Iris pigment epithelial cell (primary cell): ENCODE measurements at places on chromosomes 6 and 20.

DNA sequence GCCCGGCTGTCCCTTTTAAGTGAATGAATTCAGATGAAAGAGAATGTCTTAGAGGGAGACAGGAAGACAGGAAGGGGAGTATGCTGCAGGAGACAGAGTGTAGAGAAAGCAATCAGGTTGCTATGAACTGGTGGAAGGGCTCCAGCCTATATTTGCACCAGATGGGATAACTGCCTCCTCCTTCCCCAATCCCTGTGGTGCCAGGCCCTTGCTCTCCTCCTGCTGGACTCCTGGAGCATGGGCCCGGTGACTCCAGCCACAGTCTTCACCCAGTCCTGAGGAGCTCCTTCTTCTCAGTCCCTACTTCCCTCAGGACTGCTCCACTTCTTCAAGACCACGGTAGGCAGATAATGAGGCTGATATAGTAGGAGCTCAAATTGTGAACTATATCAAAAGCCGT, 91.8 kb downstream of the TMEM200A start:
- DNase-seq: no peak

GRCh38 chr6:123288649-123289048, 292.6 kb downstream of the CLVS2 start:
- no peak for DNase-seq

DNA sequence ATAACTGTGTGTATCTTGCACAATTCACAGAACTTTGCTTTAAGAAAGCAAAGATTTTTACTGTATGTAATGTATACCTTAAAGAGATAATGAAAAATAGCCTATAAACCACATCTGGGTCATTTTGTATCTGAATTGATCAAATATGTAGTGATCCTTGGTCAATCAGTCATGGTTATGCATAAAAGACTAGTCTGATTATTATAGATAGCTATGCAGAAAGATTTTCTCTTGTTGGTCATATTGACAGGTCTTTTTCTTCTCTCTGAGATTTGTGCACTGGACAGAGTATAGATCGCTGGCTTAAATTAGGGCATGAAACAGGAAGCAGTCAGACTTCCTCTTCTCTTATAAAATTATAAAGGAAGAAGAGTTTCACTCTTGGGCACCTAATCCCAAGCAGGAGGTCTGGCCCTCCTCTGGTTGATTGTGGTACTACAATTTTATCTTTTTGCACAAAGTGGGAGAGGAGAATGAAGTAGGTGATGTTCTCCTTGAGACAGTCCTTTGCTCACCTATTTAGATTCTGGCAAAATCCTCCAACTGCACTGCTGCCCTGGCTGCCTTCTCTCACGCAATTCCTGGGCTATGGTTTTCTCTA, 380.9 kb upstream of the RGS17 start:
- peak; percentile 38 for DNase-seq

- peak; percentile 29 for DNase-seq
Observed at GRCh38 chr6:55678330-55679224, 99.6 kb upstream of the HMGCLL1 start.

DNA sequence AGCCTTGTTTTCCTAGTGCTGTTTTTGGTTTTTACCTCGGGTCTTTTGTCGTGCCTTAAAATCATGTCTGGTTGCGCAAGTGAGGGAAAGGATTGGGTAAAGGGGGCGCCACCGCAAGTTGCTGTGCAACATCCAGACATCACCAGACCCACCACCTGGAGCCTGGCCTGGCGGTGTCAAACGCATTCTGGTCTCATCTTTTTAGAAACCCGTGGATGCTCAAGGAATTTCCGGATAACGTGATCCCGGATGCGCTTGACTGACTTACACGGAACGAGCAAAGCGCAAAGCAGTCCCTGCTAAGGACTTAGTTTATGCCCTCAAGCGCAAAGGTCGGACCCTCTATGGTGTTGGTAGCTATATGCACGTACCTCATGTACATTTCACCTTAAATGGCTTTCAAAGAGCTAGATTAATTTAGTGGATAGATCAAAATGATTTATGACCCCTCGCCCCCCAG, 105.2 kb downstream of the OR2B2 start:
- DNase-seq: peak; percentile 65

- DNase-seq: no peak
Observed at GRCh38 chr6:87074101-87074621, 20.7 kb downstream of the CGA start.

- DNase-seq: no peak
Observed at GRCh38 chr20:47754946-47755652, 30.2 kb downstream of the SULF2 start.

DNA sequence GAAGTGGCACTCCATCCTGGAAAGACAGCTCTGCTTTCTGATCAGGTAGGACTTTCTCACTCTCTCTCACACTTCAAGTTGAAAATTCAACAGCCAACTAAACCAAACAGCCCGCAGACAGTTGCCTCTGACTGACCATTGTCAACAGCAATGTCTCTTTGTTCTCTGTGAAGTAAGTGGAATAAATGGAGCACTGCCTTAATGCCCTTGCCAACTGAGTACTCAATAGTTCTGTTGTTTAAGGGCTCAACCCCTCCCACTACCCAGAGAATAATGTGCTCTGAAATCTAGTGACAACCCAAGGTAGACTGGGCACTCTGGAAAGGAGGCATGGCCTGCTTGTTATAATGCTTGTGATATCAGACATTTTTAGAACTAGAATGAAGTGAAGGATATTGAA, 16.8 kb upstream of the BCLAF1 start:
- no peak for DNase-seq

DNA sequence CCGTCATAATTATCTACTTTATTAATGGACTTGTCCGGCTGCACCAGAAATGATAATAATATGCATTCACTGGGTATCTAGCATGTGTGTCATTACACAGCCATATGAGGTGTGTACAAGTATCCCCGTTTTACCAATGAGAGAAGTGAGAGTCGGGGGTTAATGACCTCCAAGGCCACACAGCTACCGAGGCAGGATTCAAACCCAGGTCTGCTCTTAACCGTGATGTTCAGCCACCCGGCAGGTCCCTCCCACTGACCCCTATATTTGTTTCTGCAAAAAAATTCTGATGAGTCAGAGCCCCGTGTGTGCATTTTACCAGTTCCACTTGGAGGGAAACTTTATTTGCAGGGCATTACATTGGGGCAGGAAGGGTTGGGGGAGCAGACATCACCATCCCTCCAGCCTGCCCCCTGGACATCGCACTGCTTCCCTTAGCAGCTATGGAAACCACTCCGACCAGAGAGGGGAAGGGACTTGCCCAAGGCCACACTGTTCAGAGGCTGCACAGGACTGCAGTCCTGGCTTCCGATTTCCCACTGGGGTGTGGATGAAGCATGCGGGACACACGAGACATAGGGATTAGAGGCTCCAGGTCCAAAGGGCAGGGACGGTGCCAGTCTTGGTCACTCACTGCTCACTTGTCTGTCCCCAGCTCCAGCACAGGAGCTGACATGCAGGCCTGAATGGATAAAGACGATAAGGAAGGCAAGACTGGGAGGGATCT, 10.1 kb upstream of the SRC start:
- DNase-seq: no peak

GRCh38 chr20:63740070-63740626, 572 bp downstream of the SLC2A4RG start:
- peak; percentile 22 for DNase-seq

DNA sequence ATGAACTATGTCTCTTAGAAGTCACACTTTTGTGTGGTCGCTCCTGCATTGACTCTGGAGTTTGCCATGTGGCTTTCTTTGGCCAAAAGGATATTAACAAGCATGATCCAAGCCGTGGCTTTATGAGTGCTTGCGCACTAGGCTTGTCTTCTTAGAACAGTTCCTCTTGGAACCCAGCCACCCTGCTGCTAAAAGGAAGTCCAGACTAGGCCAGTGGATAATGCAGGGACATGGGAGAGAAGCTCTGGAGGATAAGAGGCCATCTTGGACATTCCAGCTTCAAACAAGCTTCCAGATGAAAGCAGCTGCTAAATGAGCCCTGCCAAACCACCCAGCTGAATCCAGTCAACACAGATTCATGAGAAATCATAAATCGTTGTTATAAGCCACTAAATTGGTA, 346.4 kb downstream of the CDC5L start:
- no peak for DNase-seq

DNA sequence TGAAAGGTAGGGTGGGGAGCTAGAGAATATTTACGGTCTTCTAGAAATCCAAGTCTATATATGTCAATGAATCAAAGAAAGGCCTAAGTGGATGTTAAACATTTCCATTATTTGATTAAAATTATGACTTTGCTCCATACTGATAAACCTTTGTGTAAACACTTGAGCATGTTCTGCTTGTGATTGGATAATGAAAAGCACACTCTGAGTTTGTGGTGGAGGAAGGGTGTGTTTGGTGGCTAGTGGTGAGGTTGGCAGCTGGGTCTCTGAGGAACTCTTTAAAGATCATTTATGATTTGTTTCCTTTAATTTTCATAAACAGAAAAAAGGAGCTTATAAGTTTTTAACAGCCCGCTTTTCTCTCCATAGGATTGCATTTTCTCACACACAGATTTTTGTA, 84.7 kb downstream of the RFPL4B start:
- DNase-seq: no peak

GRCh38 chr6:100084316-100084990, 90.4 kb upstream of the MCHR2 start:
- DNase-seq: no peak

DNA sequence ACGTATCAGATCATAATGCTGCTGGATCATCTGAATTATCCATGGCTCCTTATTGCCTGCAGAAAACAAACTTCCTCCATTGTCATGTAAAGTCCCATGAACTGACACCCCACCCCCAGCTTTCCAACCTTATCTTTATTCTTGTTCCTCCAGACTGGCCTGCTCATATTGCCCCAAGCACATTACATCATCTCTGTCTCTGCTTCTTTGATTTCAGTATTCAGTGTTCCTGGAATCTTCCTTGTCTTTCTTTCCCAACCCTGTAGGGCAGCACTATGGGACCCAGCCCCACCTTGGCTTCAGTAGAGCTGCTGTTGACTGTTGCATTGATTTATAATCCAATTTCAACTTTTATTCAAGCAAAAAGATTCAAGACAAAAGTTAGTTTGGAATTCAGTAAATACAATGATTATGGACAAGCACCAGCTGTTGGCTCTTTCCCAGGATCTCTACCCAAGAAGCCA, 187.5 kb upstream of the ECI2 start:
- peak; percentile 36 for DNase-seq

- DNase-seq: no peak
Observed at GRCh38 chr6:36817847-36818246, 21.4 kb downstream of the CPNE5 start.

GRCh38 chr20:2865630-2866029, 7.7 kb upstream of the PTPRA start:
- DNase-seq: no peak

DNA sequence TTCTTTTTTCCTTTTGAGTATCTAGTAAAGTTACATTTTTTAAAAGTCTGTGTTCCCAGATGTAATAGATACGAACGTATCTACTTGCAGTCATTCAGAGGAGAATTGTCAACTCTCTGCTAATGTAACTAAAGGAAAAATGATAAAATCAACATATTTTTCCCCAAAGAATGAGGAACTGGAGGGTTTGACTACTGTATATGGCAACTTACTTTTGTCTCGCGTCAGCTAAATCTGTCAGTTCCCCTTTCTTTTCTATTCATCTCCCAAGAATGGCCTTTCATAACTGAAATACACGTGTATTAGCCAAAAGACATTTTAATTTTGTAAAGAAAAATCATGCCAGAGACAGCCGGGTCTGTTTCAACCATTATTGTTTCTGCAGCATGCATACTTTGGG, 5.4 kb downstream of the EYA2 start:
- DNase-seq: no peak

- DNase-seq: no peak
Observed at GRCh38 chr6:35483893-35484645, 12.8 kb downstream of the TEAD3 start.

DNA sequence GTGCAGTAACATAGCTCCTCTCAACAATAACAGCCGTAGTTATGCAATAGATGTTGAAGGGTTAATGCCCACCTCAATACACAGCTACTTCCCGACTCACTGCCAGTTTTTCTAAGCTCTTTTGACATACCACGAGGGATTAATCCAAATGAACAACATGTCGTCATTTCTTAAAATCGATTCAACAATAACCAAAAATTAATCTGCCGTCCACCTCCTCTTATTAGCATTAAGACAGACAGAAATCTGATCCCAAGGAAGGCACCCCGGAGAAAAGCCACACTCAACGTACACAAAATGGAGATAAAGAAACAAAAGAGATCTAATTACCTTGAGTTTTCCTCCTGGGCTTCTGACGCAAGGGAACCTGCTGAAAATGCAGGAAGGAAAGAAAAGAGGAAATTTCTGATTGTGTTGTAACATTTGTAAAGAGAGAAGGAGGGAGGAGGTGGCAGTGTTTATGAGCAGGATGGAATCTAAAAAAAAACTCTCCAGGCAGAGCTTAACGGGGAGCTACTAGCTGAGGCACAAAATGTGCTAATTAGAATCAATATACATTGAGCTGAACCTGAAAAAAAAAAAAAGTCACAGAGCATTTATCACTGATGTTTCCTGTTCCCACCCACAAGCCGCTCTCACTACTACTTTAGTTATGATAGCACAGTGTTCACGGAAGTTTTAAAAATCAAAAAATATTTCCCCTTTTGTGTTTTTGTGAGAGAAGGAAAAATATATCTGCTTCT, 109.3 kb downstream of the IPCEF1 start:
- DNase-seq: no peak

- DNase-seq: peak; percentile 51
Observed at GRCh38 chr6:63819831-63820230, 184.2 kb downstream of the PHF3 start.

DNA sequence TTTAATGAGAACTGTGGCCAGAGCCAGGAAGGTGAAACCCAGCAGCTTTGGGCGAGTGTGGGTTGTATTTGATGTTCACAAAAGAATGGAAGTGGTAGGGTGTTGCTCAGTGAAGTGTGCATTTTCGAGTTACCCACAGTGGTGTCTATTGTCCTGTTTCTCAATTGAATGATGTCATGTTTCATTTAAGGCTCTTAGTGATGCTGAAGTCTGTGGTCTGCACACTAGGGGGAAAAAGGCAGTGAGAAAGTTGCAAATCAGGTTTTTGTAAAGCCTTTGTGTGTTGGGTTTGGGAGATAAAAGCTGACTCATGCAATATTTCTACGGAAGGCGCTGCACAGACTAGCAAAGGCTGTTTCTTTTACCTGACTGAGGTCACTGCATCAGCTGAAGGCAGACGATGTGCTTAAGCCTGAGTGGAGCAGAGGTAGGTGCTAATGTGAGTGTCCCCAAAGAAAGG, 121.1 kb downstream of the PLEKHG1 start:
- peak; percentile 40 for DNase-seq

DNA sequence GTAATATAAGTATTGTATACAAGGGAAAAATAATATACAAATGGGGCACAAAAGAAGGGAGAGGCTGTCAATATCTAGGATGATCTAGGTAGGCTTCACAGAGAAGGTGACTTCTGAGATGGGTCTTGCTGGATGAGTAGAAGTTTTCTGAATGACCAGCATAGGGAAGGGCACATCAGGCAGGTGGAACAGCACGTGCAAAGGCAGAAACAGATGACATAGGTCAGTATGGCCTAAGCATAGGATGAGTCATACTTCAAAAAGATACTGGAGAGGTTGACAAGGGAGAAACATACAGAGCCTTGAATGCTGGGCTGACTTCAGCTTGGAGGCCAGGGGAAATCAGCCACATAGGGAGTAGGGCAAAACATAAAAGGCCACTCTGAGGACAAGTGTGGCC, 31.9 kb upstream of the SIRPA start:
- DNase-seq: peak; percentile 32

GRCh38 chr6:112087916-112088315, 525 bp downstream of the FAM229B start:
- no peak for DNase-seq

- DNase-seq: no peak
Observed at GRCh38 chr6:158512809-158513208, 47.1 kb upstream of the TMEM181 start.

- DNase-seq: no peak
Observed at GRCh38 chr20:59678288-59678687, 73.9 kb downstream of the PHACTR3 start.
